ENCODE measurements at places on chromosomes 1 and 21.

DNA sequence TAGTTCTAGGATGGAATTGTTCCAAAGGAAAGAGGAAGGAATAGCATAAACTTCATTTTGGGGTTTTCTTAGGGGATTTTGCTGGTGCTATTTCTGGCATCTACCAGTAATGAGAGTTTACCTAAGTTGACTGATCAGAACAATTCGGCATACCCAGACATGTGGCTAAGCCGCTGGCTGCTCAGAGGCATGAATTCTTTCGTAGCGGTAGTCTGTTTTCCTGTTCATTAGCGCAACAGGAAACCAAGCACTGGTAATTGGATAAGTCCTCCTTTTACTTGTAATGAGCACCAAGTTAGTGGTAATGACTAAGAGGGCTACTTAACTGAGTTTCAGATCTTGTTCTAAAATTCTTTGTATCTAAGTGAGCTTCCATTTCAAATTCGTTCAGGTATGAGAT lies 38.6 kb downstream of the C21orf91 start:
- DNase-seq = no peak

GRCh38 chr1:63882048-63882704 lies 108.4 kb downstream of the ROR1 start:
- no peak for DNase-seq

DNA sequence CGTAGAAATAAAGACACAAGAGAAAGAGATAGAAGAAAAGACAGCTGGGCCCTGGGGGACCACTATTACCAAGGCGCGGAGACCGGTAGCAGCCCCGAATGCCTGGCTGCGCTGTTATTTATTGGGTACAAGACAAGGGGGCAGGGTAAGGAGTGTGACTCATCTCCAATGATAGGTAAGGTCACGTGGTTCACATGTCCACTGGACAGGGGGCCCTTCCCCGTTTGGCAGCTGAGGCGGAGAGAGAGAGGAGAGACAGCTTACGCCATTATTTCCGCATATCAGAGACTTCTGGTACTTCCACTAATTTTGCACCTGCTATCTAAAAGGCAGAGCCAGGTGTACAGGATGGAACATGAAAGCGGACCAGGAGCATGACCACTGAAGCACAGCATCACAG lies 4.1 kb upstream of the TPRG1L start:
- DNase-seq = no peak

GRCh38 chr1:110798691-110799256 lies 74.2 kb upstream of the CD53 start:
- no peak for DNase-seq

- peak; percentile 83 for DNase-seq
Observed at GRCh38 chr1:33633019-33633801, 160.8 kb downstream of the ZSCAN20 start.

- no peak for DNase-seq
Observed at GRCh38 chr1:90486996-90487395, 230.1 kb downstream of the BARHL2 start.

DNA sequence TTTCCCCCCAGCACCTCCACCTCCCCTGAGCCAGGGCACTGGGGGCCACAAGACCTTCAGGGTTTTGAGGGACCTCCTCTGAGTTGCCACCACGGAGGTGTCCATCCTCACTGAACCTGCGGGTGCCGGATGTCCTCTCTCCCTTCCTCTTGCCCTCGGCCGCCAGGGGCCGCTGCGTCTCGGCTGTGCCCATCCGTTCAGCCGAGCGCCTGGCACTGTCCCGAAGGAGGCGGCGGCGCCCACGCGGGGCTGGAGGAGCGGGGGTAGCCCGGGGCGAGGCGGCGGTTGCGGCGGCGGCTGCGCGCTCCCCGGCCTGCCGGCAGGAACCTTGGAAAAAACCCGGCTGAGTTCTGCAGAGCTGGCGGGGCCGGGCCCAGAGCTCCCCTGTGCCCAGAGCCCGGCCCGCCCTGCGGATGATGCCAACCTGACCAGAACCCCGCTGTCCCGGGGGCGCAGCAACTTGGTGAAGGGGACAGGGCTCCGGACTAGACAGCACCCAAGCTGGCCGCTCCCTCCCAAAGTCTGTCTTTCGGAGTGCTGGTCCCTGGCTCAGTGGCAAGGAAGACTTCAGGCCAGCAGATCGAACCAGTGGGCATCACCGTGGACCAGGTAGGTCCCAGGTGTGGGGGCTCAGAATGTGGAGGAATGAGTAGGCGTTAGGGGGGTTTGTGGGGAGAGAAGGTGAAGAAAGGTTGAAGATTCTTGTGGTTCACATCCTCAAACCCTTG lies 3.7 kb upstream of the PPM1J start:
- DNase-seq = peak; percentile 90

- DNase-seq = no peak
Observed at GRCh38 chr1:36517011-36517771, 34.5 kb upstream of the CSF3R start.

DNA sequence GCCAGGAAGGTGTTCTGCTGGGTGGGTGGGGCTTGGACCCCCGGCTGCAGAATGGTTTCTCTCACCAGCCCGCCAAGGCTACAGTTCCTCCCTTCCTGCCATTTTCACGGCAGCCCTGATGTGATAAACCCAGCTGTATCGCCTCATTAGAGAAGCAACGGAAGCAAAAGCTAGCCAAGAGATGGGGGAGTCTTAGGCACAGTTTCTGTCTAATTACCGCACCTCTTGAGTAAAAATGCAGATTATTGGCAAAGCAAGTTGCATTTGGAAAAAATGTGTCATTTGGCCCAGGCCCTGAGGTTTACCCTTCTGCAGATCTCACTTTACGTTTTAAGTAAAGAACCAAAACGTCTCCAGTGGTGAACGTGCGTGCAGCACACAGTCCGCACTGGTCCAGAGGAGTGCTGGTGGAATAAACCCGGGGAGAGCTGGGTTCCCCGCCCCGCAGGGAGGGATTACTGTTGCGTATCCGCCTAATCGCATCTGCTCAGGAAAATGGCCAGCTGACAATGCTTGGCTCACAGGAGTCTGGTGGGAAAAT lies 109.9 kb downstream of the GALNT2 start:
- DNase-seq = no peak

- no peak for DNase-seq
Observed at GRCh38 chr1:19975423-19976193, 3.8 kb downstream of the PLA2G2A start.

- no peak for DNase-seq
Observed at GRCh38 chr1:87869567-87869966, 540.9 kb downstream of the LMO4 start.

DNA sequence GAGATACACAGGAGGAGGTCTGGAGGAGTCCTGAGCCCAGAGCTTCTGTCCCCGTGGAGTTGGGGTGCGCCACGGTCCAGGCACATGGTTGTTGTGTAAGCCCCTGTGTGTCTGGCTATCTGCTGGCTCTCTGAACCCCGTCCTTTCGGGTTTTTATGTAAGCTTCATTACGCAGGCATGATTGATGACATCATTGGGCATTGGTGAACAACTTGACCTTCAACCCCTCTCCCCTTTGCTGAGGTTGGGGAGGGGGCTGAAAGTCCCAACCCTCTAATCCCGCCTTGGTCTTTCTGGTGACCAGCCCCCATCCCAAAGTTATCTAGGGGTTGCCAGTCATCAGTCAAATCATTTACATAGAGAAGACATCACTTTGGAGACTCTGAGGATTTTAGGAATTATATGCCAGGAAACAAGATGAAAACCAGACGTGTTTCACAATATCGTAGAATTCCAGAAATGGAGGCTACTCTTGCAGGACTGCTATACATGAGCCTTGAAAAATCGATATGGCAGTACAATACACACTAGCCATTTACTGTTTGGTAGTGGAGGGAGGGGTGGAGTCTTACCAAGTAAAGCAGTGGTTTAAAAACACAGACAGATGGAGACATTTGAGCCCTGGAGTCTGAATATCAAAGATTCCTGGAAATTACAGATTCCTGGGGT lies 69.8 kb upstream of the SCAF4 start:
- DNase-seq = no peak

DNA sequence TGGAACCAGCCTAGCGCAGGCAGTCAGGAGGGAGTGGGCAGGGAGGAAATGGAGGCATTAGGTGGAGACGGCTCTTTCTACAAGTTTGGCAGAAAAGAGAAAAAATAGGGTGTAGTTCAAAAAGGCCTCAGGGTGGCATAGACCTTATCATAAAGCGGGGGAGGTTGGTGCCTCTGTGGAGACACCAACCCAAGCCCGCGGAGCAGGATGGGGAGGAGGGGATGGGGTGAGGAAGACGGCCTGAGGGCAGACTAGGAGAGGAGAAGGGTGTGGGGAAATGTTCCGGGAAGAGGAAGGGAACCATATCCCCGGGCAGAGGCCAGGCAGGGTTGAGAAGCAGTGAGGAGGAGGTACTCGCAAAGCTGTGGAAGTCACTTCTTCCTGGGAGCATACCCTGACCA lies 17.4 kb upstream of the SHE start:
- no peak for DNase-seq

DNA sequence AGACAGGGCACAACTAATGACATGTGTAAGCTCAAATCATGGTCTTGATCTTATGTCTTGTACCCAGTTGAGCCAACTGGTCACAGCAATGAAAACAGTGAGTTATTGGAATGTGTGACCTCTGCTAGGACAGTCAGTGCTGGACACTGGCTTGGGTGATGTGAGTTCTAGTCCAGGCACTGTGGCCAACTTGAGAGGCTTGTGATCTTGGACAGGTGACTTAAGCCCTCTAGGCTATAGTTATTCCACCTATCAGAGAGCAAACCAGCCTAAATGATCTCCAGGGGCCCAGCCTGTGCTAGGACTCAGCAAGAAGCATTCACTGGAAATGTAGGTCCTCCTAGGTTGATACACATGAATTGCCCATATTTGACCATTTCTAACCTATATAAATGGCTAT lies 1.1 kb downstream of the KCNE2 start:
- DNase-seq = no peak

GRCh38 chr1:48190881-48191280 lies 31.6 kb upstream of the SLC5A9 start:
- no peak for DNase-seq

- DNase-seq = no peak
Observed at GRCh38 chr1:202628646-202629215, 81.5 kb downstream of the SYT2 start.

GRCh38 chr1:203140743-203141520 lies 13.4 kb downstream of the ADORA1 start:
- no peak for DNase-seq

- DNase-seq = no peak
Observed at GRCh38 chr1:48777219-48777895, 666 bp upstream of the BEND5 start.

DNA sequence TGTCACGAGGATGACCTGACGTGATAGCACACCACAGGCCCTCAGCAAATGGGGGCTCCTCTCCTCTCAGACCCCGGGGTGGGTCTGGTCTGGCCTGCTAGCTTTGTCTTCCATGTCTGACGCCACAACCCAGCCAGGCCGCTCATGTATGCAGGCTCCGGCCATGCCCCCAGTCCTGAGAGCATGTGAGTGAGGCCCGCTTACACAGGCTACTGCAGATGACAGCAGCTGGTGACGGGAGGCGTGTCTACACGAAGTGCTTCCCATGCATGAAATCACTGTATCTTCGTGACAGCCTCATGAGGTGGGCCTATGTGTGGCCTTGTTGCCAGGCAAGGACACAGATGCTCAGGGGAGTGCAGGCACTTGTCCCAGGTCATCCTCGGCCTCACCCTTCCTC lies 16.4 kb downstream of the WNT4 start:
- DNase-seq = no peak

DNA sequence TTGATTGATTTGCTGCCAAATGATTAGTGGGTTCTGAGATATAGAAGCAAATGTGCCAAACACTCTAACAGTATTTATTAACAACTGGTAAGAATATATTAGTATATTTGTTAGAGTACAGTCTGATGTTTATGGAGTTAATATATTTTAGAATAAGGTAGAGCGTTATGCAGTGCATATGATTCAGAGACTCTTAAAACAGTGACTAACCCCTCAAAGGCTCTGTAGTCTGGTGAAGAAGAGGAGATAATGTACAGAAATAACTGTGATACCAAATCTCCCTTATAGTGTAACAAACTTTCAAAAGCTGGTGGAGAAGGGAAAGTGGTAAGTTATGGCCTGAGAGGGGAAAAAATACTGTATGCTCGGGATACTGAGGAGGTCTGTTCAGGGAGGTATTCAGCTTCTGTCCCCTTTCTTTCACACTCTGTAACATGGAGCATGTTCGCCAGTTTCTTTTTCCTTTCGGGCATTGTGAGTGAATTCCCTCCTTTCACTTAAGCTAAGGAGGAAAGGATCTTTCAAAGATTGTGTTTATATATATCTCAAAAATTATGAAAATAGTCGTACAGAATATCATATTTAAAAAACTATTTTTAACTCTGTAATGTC lies 121.2 kb downstream of the ADGRL2 start:
- DNase-seq = no peak

DNA sequence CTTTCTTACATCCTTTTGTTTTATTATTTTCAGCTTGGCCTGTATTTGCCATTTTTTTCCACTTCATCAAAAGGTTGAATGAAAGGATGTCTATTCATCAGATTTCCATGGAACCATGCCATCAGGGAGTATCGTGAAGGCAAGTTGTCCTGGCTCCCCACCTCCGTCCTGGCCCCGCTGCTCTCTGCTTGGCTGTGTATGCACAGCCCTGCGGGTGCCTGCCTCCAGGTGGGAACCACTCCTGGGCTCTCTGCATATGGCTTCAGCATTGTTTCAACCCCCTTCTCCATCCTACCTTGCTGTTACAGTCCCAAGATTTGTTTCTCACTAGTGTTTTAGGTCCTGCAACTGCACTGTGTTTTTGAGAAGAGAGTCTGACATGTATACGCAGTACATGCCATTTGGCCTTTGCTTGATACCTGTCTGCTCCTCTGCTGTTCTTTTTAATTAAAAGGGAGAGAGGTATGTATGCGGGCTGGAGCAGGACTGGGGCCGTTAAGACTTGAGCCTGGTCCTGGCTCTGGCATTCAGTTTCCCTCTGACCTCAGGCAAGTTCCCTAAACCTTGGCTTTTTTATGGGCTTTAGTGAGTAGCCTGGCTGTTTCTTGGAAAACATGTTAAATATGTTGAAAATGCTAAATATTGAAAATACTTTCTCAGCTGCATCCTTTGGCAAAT lies 69.9 kb upstream of the GCLM start:
- no peak for DNase-seq

GRCh38 chr1:17405898-17406759 lies 33.3 kb downstream of the RCC2 start:
- peak; percentile 69 for DNase-seq

DNA sequence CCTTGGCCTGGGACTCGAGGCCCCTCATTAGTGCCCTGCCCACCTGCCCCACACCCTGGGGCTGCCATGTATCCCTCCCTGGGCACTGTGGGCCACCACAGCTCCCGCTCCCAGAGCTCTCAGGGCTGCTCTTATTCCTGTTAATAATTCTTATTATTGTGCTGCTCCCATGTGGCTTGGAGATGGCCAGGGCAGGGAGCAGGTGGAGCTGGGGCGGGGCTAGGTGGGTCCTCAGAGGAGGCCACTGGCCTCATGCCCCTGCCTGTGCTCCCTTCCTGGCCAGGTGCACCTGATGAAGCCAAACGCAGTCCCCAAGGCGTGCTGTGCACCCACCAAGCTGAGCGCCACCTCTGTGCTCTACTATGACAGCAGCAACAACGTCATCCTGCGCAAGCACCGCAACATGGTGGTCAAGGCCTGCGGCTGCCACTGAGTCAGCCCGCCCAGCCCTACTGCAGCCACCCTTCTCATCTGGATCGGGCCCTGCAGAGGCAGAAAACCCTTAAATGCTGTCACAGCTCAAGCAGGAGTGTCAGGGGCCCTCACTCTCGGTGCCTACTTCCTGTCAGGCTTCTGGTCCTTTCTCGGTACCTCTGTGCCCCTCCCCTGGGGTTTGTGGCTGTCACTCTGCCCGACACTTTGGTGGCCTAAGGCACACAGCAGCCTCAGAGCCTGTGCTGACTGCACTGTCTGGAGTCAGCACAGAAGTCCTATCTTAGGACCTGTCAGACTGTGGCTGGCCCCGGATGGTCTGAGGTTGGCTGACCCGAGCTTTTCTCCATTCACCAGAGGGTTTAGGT lies 34.1 kb downstream of the BMP8A start:
- DNase-seq = no peak

Measured in mesothelial cell of epicardium (in vitro differentiated cells).